Astrocyte (in vitro differentiated cells and primary cell): ENCODE measurements at places on chromosomes 7 and 10. TPM values are rescaled to one million over a fixed set of nuclear protein-coding genes. Genes with fewer than 3 reads are reported as not detected.
A peak's percentile ranks its signal among the peaks of the same experiment; 100 is the strongest.

DNA sequence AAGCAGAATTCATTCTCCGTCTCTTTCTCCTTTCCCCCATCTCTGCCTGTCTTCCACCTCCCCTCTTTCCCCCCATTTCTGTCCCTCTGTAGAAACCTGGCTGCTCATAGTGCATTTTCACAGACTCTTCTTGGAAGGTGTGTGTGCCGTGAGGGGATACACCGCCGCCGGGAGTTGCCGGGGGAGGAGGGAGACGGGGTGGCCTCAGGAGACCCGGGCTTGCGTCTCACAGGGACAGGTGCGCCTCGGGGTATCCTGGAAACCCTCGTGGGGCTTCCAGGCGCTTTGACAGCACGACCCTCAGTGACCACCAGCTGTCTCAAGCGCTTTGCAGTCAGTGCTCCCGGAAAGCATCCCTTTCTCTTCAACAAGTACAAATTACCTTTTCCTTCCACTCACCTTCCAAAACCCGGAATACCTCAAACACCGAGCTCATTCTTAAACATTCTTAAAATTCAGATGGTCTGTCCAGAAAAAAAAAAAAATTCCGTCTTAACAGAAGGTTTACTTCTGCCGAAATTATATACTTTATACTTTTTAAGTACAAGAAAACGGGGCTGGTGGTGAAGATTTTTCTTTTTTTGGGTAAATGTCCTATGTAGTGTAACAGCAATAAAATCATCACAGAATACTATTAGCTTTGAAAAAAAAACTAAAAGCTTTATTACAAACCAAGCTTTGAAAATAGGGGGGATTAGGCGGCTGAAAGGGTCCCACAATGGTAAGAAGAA is 8.2 kb downstream of the EMX2 start:
- H3K27me3 ChIP-seq, result peaks cover 80% of the 10 kb centered on the region
- no peak overlapping the region for H3K4me3 ChIP-seq
- H3K4me1 ChIP-seq, result peaks cover 5% of the 10 kb centered on the region
- DNase-seq, result no peak
- H3K36me3 ChIP-seq, result no peaks in the 10 kb centered on the region

GRCh38 chr7:107945332-107945731 is 54.3 kb downstream of the DLD start:
- no peak overlapping the region for H3K4me3 ChIP-seq
- peaks cover 60% of the 10 kb centered on the region for H3K4me1 ChIP-seq
- peak overlapping the region; percentile 53 for H3K27ac ChIP-seq
- peaks cover 66% of the 10 kb centered on the region for H3K36me3 ChIP-seq
- DNase-seq, result no peak
- no peaks in the 10 kb centered on the region for H3K27me3 ChIP-seq

DNA sequence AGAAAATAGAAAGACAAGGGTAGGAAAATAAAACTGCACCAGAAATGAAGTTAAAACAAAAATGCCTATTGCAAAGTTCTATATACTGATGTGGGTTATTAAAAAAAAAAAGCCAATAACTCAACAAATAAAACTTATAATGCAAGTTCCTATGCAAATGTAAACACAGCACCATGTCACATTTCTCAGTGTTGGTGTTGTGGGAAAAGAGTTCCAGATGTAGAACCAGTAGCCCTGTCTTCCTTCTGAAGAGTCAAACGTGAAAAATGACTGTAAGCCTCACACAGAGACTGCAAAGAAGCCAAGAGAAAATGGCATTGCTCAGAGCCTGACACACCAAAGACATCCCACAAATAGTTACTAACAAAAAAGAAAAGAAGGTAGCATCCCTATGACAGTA is 10.1 kb downstream of the PON2 start:
- peaks cover 18% of the 10 kb centered on the region for H3K4me1 ChIP-seq
- H3K27me3 ChIP-seq, result no peaks in the 10 kb centered on the region
- peaks cover 6% of the 10 kb centered on the region for H3K36me3 ChIP-seq
- H3K4me3 ChIP-seq, result no peak overlapping the region

- peak; percentile 65 for DNase-seq
- H3K36me3 ChIP-seq, result no peaks in the 10 kb centered on the region
- no peak overlapping the region for H3K4me3 ChIP-seq
- peaks cover 10% of the 10 kb centered on the region for H3K4me1 ChIP-seq
- H3K27me3 ChIP-seq, result peaks cover 14% of the 10 kb centered on the region
These were observed 1.6 kb upstream of the RAB19 start for GRCh38 chr7:140402178-140402835.

The DENND2A gene
- 41.7 and 42.1 TPM in 2 replicates for total RNA-seq

The CREB5 gene
- 23.7 and 25.4 TPM in 2 replicates for total RNA-seq

GRCh38 chr7:151810441-151811232 is 66.3 kb downstream of the PRKAG2 start:
- DNase-seq, result no peak
- H3K27ac ChIP-seq, result no peak overlapping the region
- H3K4me3 ChIP-seq, result no peak overlapping the region
- peaks cover 13% of the 10 kb centered on the region for H3K4me1 ChIP-seq
- H3K27me3 ChIP-seq, result peaks cover 6% of the 10 kb centered on the region

The TMEM213 gene
- total RNA-seq, result not detected in 2 replicates

The GIMAP8 gene
- not detected in 2 replicates for total RNA-seq

GRCh38 chr7:47181746-47182361 is 400.1 kb downstream of the TNS3 start:
- DNase-seq, result no peak
- no peak overlapping the region for H3K4me3 ChIP-seq
- no peaks in the 10 kb centered on the region for H3K36me3 ChIP-seq
- H3K27me3 ChIP-seq, result peaks cover 23% of the 10 kb centered on the region
- no peak overlapping the region for H3K27ac ChIP-seq
- H3K4me1 ChIP-seq, result no peaks in the 10 kb centered on the region

DNA sequence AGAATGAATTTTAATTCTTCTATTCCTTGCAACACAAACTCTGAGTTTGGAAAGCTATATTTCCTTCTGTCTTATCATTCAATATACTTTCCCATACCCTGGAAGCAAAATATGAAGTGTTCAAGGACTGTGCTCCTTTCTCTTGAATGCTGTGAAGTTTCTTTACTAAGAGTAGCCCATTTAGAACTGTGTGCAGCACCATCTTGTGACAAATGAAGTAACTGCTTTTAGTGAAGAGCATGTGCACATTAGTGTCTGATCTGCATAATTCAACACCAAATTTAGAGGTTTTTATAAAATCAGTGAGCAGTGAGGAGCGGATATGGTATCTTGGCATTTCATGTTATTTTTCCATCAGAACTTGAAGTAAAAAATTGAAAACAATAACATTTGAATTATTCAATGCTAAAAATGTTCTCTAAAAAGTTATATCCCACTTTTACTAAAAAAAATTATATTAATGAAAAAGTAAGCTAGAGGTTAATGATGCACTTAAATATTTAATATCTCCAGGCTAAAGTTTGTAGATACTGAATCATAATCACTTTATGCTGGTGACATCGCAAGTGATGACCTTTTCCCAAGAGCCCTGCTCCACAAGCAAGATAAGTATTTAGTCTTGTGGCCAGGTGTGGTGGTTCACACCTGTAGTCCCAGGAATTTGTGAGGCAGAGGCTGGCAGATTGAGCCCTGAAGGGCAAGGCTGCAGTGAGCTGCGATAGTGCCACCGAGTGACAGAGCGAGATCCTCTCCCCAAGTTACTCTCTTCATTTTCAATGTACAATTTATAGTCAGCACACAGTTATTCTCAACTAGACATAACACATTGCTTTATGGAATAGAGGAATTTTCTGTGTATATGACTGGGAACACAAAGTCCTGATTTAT is 108.8 kb upstream of the PCLO start:
- H3K36me3 ChIP-seq, result no peaks in the 10 kb centered on the region
- H3K27me3 ChIP-seq, result no peaks in the 10 kb centered on the region
- H3K27ac ChIP-seq, result no peak overlapping the region

The GBX1 gene
- not detected in 2 replicates for total RNA-seq

The UNCX gene
- total RNA-seq, result not detected in 2 replicates

DNA sequence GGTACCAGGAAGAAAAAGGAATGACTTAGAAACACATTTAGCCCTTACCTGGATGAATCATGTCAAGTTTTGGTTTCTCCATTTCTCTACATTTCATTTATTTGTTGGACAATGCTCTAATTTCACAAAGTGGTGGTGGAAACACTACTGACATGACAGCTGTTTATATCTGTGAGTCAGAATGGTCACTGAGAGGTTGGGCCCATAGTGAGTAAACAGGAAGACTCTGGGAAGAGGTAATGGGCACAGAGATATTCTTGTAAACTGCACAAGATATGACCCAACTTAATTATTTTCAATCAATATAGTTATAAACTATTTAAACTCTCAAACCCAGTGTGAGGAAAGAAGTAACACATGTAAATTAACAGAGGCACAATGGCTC is 176.3 kb upstream of the MEOX2 start:
- H3K36me3 ChIP-seq, result no peaks in the 10 kb centered on the region
- DNase-seq, result no peak
- no peak overlapping the region for H3K4me3 ChIP-seq
- no peaks in the 10 kb centered on the region for H3K27me3 ChIP-seq
- H3K27ac ChIP-seq, result no peak overlapping the region

The ESYT2 gene
- 56.1 and 60.9 TPM in 2 replicates for total RNA-seq

The GJC3 gene
- not detected in 2 replicates for total RNA-seq

GRCh38 chr7:94584113-94584512 is 71.8 kb downstream of the SGCE start:
- no peaks in the 10 kb centered on the region for H3K36me3 ChIP-seq
- H3K4me1 ChIP-seq, result no peaks in the 10 kb centered on the region
- DNase-seq, result peak; percentile 37
- H3K27me3 ChIP-seq, result no peaks in the 10 kb centered on the region

DNA sequence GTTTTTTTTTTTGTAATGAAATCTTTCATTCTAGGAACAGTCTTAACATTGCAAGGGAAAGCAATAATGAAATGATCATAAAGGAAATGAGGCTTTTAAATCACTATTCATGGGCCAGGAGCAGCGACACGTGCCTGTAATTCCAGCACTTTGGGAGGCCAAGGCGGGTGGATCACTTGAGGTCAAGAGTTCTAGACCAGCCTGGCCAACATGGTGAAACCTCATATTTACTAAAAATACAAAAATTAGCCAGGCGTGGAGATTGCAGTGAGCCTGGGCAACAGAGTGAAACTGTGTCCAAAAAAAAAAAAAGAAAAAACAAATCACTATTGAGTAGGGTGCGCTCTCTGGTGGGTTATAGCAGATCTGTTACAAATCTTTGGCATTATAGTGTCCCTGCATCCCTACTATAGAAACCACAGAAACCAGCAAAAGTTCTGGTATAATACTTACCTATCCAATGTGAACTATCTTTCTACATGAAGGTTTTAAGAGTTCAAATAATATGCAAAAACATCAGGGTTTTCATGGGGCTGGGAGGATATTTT is 72.1 kb downstream of the GLI3 start:
- DNase-seq, result no peak
- H3K4me1 ChIP-seq, result no peaks in the 10 kb centered on the region
- no peak overlapping the region for H3K4me3 ChIP-seq
- H3K27ac ChIP-seq, result no peak overlapping the region
- no peaks in the 10 kb centered on the region for H3K36me3 ChIP-seq
- H3K27me3 ChIP-seq, result no peaks in the 10 kb centered on the region

- H3K4me1 ChIP-seq, result no peaks in the 10 kb centered on the region
- peaks cover 6% of the 10 kb centered on the region for H3K36me3 ChIP-seq
- no peak overlapping the region for H3K4me3 ChIP-seq
- no peaks in the 10 kb centered on the region for H3K27me3 ChIP-seq
- no peak for DNase-seq
- H3K27ac ChIP-seq, result no peak overlapping the region
These were observed 159.2 kb downstream of the NEURL1 start for GRCh38 chr10:103652599-103653281.

GRCh38 chr10:112139176-112139575 is 44.4 kb downstream of the GPAM start:
- no peaks in the 10 kb centered on the region for H3K27me3 ChIP-seq
- DNase-seq, result no peak
- H3K27ac ChIP-seq, result no peak overlapping the region
- H3K36me3 ChIP-seq, result no peaks in the 10 kb centered on the region
- no peak overlapping the region for H3K4me3 ChIP-seq

GRCh38 chr7:81499262-81500116 is 270.4 kb downstream of the HGF start:
- no peak overlapping the region for H3K4me3 ChIP-seq
- H3K4me1 ChIP-seq, result peaks cover 6% of the 10 kb centered on the region
- no peaks in the 10 kb centered on the region for H3K27me3 ChIP-seq

- DNase-seq, result peak; percentile 56
- no peak overlapping the region for H3K27ac ChIP-seq
- no peaks in the 10 kb centered on the region for H3K36me3 ChIP-seq
- H3K27me3 ChIP-seq, result no peaks in the 10 kb centered on the region
- no peak overlapping the region for H3K4me3 ChIP-seq
These were observed 94.3 kb downstream of the PRLHR start for GRCh38 chr10:118501171-118501570.

The GRID1 gene
- 0.48 and 0.75 TPM in 2 replicates for total RNA-seq

The SPDYE2 gene
- total RNA-seq, result not detected in 2 replicates

The WDR86 gene
- 2.5 and 3.6 TPM in 2 replicates for total RNA-seq

The BEND7 gene
- 15.9 and 21.1 TPM in 2 replicates for total RNA-seq

DNA sequence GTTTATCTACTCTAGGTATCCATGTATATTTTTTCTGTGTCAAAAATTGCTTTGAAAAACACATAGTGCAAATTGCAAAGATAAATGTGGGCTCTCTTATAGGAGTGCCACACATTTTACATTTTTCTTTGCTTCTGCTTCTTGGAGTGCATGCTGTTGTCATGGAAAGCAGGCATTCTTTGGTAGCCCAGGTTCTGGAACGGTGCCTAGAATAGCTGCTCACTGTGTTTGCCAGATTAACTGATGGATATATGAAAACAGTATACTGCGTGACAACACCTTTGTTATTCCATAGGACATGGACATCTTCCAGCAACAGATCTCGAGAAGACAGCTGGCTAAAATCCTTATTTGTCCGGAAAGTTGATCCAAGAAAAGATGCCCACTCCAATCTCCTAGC is 13.4 kb downstream of the NIPSNAP2 start:
- peaks cover 24% of the 10 kb centered on the region for H3K36me3 ChIP-seq
- H3K4me1 ChIP-seq, result peaks cover 8% of the 10 kb centered on the region
- peak overlapping the region; percentile 23 for H3K27ac ChIP-seq
- peak; percentile 75 for DNase-seq

The TMEM229A gene
- total RNA-seq, result 0.09 TPM in 1 of 2 replicates, not detected in the other

DNA sequence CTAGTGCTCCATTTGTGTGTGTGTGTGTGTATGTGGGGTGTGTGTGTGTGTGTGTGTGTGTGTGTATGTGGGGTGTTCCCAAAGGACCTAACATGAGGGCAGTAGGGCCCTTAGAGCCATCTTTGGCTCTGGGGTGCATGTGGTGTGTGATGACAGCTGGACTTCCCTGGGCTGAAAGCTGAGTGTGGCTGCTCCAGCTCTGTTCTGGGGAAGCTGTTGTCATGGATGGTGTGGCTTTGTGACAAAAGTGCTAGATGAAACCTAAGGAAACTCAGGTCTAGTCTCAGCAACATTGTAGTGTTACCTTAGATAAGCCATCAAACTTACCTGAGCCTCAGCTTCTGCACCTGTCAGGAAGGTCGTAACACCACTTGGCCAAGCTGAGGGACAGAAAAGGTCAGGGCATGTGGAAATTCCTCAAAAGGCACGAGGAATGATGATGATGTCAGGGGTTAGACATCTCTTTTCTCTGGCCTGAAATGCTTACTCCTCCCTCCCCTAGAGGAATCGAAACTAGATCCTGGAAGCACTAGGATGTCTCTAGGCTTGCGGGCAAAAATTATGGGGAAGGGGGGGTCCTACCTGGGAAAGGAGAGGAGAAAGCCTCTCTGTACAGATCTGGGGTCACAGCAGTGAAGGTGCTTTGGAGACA is 115.4 kb downstream of the RPS24 start:
- DNase-seq, result no peak
- peaks cover 10% of the 10 kb centered on the region for H3K27me3 ChIP-seq
- H3K4me3 ChIP-seq, result no peak overlapping the region
- H3K4me1 ChIP-seq, result no peaks in the 10 kb centered on the region
- no peaks in the 10 kb centered on the region for H3K36me3 ChIP-seq
- no peak overlapping the region for H3K27ac ChIP-seq
